Stimulated activated naive CD8-positive, alpha-beta T cell treated with anti-CD3 and anti-CD28 coated beads, Interleukin-15, amount 100 ng/mL, for 72 hours (primary cell): ENCODE measurements at places on chromosomes 6 and 20.

DNA sequence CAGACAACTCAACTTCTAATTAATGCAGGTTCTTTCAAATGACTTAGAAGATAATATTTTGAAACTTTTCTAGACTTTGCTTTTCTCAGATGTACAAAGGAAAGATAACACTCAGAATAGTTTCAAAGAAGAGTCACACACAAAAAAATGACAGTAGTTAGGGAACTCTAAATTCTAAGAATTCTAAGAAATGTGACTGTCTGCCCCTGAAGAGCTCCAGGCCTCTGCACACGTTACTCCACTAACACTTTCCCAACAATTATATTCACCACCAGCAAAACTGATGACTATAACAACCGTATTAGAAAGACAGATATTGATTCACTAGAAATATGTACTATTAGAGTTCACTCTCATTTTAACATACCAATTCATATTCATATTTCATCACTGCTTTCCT lies 133.3 kb upstream of the SMLR1 start:
- no peak for DNase-seq

DNA sequence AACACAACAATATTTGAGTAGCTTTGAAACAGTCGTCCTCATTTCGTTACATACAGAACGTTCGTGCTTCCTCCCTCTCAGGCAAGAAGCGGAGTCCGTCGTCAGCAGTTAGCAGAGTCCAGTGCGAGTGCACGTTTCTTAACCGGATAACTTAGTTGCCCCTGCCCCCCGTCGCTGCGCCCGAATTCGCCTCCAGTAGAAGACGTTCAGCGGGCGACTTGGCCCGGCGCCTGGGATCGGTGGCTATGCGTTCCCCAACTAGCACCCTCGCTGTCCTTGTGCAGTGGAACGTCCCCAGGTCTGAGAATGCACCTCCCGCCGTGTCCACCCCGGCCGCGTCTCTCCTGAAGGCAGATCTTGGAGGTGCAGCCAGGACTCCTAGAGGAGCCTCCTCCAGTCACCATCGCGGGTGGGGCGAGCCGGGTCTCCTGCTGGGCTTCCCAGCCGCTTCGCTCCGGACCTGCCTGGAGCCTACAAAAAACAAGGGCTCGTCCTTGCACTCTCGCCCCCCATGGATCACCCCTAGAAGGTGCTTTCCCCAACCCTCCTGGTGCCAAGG lies 910 bp upstream of the PCSK2 start:
- no peak for DNase-seq

DNA sequence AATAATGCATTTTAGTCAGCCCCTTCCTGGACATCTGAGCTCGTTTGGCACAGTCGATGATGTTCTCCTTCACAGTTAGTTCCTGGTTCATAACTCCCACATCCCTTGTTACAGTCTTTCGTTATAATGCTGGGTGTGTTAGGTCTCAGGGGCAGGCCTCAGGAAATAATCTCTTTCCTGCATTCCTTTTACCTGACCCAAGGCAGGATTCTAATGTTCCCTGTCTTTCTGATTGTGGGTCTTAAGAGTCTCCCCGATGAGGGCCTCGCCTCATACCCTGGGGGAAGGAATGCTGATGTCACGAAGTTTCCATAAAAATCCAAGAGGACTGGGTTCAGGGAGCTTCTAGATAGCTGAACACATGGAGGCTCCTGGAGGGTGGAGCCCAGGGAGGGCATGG lies 104.0 kb upstream of the CARMIL1 start:
- no peak for DNase-seq

- no peak for DNase-seq
These were observed 4.1 kb upstream of the MAN1A1 start for GRCh38 chr6:119353696-119354095.

- no peak for DNase-seq
These were observed 140.7 kb downstream of the MAP3K7 start for GRCh38 chr6:90446164-90446563.

DNA sequence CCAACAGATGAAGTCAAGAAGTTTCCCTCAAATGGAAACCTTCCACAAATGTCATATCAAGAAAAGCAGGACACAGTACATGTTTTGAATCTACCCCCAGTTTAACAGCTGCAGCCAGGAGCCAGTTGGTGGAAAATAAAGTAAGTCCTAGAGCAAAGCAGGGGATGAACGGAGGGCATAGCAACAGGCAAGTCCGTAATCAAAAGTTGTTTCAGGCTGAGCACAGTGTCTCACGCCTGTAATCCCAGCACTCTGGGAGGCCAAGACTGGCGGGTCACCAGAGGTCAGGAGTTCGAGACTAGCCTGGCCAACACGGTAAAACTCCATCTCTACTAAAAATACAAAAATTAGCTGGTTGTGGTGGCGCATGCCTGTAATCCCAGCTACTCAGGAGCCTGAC lies 2.4 kb upstream of the SALL4 start:
- no peak for DNase-seq

- DNase-seq = no peak
These were observed 124.6 kb downstream of the AFG1L start for GRCh38 chr6:108419474-108419873.

DNA sequence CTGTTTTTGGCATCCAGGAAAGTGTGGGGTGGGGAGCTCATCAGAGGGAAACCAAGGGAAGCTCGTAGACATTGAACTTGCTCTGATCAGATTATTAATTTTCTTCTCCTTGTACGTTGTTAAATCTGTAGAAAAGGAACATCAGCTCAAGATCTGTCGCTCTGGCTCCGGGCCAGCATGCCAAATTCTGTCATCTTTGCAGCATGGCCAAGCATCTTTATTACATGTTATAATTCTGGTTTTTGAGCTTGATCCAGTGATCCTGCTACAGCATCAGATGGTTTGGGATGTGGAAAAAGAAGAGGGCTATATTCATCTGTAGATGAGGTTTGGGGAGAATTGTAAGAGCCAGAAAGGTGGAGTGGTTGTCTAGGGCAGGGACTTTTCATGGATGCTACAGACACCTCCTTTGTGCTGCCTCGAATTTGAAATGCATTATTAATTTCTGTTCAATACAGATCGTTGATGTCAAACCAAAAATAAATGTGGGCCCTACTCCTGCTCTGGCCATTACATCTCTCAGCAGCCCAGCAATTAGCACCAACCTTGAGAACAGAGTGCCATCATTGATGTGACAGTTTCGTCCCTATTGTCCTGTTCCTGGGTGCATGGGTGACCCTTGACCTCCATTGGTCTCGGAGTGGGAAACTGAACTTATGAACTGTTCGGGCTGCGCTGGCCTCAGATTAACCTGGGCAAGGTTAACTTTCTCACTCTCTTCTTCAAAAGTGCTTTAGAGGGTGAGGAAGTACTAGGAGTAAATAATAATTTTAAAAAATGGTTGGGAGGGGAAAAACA lies 250.8 kb downstream of the SOX4 start:
- no peak for DNase-seq

- DNase-seq = no peak
These were observed 279.7 kb downstream of the FARS2 start for GRCh38 chr6:5541025-5541424.

GRCh38 chr6:1536526-1537429 lies 72.9 kb upstream of the FOXC1 start:
- DNase-seq = no peak

- no peak for DNase-seq
These were observed 357.5 kb upstream of the JAG1 start for GRCh38 chr20:11031300-11031699.

- no peak for DNase-seq
These were observed 162.7 kb upstream of the MARCKS start for GRCh38 chr6:113694278-113695077.
